ENCODE measurements at places on chromosomes 11 and 22. TPM values are rescaled to one million over a fixed set of nuclear protein-coding genes. Genes with fewer than 3 reads are reported as not detected.
A peak's percentile ranks its signal among the peaks of the same experiment; 100 is the strongest.

DNA sequence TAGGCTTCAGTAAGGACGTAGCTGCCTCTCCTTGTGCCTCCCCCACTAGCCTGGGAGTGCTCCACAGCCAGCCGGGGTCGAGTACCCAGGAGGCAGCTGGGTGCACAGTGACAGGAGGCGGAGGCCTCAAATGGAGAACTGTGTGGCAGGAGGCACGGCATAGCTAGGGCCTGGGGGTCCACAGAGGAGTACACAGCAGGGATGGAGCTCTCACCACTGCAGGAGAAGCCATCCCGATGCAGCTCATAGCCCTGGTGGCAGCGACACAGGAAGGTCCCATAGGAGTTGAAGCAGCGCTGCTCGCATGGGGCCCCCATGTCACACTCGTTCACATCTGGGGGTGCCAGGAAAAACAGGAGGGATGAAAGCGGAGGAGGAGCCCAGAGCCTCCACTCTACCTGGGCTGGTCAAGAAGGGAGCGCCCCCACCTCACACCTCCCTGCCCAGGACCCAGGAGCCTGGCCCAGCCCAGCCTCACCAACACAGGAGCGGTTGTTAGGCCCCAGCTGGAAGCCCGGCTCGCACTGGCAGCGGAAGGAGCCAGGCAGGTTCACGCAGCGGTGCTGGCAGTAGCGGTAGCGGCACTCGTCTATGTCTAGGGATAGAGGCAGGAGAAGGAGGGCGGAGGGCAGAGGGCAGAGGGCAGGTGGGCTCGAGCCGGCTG lies 2.8 kb downstream of the EFEMP2 start:
- no peak overlapping the region for H3K4me3 ChIP-seq
- no peaks in the 10 kb centered on the region for H3K27me3 ChIP-seq
- H3K27ac ChIP-seq, result no peak overlapping the region
- DNase-seq, result no peak
- H3K36me3 ChIP-seq, result peaks cover 61% of the 10 kb centered on the region

The UBQLN3 gene
- not detected for polyA plus RNA-seq

The POU2AF3 gene
- polyA plus RNA-seq, result 0.17 TPM

The LARGE2 gene
- 0.13 TPM for polyA plus RNA-seq

- H3K27ac ChIP-seq, result peak overlapping the region; percentile 86
- no peak overlapping the region for H3K4me3 ChIP-seq
- no peaks in the 10 kb centered on the region for H3K27me3 ChIP-seq
- peaks cover 10% of the 10 kb centered on the region for H3K36me3 ChIP-seq
- peak; percentile 82 for DNase-seq
Observed at GRCh38 chr11:123065621-123066020, 3.7 kb upstream of the HSPA8 start.

The HEPACAM gene
- 0.03 TPM for polyA plus RNA-seq

- peaks cover 5% of the 10 kb centered on the region for H3K4me1 ChIP-seq
- H3K27me3 ChIP-seq, result peaks cover 6% of the 10 kb centered on the region
- no peaks in the 10 kb centered on the region for H3K36me3 ChIP-seq
- DNase-seq, result peak; percentile 7
- H3K4me3 ChIP-seq, result 0 out of 2 replicates have a peak overlapping the region, but pooled peaks have one; percentile 5
Observed at GRCh38 chr11:34250732-34251588, 106.8 kb downstream of the ABTB2 start.

GRCh38 chr11:86555866-86556265 lies 116.5 kb downstream of the ME3 start:
- no peaks in the 10 kb centered on the region for H3K27me3 ChIP-seq
- no peak overlapping the region for H3K27ac ChIP-seq
- H3K36me3 ChIP-seq, result no peaks in the 10 kb centered on the region
- DNase-seq, result no peak
- peaks cover 17% of the 10 kb centered on the region for H3K4me1 ChIP-seq
- no peak overlapping the region for H3K4me3 ChIP-seq

DNA sequence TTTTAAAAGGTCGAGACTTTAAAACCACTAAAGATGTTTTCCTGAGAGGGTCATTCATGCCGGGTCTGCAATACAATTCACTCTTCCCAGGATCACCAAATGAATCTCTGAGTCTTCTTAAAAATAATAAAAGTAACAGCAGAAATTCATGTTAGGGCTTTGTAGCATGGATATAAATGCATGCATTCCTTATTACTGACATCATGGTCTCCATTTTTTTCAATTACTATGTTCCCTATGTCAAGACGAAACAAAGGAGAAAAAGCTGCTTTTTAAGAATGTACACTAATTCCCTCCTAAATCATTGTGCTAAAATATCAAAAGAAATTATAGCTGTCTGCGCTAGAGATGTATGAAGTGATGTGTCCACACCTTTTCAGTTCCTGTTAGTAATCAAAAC lies 789.9 kb upstream of the LRRC4C start:
- H3K4me3 ChIP-seq, result no peak overlapping the region
- H3K4me1 ChIP-seq, result no peaks in the 10 kb centered on the region
- H3K36me3 ChIP-seq, result no peaks in the 10 kb centered on the region

The TREH gene
- not detected for polyA plus RNA-seq

- 0 out of 2 replicates have a peak, but pooled peaks cover 1% of the 10 kb centered on the region for H3K36me3 ChIP-seq
- no peak overlapping the region for H3K27ac ChIP-seq
- H3K4me1 ChIP-seq, result peaks cover 8% of the 10 kb centered on the region
- no peaks in the 10 kb centered on the region for H3K27me3 ChIP-seq
Observed at GRCh38 chr22:38704654-38705234, 1.0 kb upstream of the GTPBP1 start.

The OR5P2 gene
- not detected for polyA plus RNA-seq

DNA sequence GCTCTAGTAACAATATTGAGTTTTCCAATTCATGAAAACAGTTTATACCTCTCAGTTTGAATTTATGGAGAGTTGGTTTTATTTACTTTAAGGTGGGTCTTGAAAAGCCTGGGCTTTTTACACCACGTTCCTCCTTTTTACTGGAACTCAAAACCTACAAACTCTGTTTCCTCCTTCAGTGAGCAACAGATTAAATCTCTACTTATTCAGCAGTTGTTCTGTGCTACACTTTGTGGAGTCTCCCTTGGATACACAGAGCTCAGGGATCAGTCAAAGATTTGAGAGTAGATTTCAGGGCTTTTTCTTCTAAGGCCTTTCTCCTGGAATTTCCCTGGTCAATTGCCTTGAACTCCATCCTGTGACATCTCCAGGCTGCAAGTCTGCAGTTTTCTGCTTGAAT lies 3.5 kb downstream of the NXPE1 start:
- no peaks in the 10 kb centered on the region for H3K27me3 ChIP-seq
- DNase-seq, result no peak
- no peaks in the 10 kb centered on the region for H3K36me3 ChIP-seq
- no peak overlapping the region for H3K27ac ChIP-seq
- no peaks in the 10 kb centered on the region for H3K4me1 ChIP-seq
- no peak overlapping the region for H3K4me3 ChIP-seq

DNA sequence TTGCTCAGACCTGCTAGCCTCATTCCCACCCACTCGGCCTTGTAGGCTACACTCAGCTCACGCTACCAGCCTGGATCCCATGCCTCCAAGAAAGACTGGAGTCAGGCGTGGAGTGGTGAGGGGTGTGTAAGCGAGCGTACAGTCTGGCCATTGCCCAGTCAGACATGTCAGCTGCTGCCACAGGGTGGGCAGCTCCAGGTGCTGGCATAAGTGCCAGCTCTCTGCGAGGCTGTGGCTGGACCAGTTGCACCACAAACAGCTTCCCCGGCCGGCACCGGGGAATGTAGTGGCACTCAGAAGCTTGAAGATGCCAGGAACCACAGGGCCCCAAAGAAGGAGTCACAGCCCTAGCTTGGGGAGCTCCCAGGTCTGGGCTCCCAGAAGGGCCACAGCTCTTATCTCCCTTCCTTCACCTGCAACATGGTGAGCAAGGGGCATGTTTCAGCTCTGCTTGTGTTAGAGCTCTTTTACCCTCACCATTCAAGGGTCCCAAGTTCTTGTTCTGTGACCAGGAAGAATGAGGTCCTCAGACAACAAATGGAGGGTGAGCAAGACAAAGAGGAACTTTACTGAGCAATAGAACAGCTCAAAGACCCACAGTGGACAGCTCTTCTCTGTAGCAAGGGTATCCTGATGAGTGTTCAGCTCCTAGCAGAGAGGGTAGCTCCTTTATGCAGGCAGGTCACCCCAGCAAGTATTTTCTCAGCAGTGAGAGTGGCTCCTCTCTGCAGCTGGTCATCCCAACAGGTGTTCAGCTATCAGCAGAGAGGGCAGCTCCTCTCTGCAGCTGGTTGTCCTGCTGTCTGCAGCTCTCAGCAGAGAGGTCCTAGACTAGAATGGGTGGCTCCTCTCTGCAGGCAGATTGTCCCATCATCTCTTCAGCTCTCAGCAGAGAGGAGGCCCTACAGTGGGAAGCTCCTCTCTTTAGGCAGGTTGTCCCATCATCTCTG lies 6.0 kb downstream of the SBF2 start:
- H3K4me1 ChIP-seq, result peaks cover 15% of the 10 kb centered on the region
- H3K4me3 ChIP-seq, result no peak overlapping the region
- H3K36me3 ChIP-seq, result peaks cover 10% of the 10 kb centered on the region
- H3K27me3 ChIP-seq, result no peaks in the 10 kb centered on the region
- DNase-seq, result no peak

DNA sequence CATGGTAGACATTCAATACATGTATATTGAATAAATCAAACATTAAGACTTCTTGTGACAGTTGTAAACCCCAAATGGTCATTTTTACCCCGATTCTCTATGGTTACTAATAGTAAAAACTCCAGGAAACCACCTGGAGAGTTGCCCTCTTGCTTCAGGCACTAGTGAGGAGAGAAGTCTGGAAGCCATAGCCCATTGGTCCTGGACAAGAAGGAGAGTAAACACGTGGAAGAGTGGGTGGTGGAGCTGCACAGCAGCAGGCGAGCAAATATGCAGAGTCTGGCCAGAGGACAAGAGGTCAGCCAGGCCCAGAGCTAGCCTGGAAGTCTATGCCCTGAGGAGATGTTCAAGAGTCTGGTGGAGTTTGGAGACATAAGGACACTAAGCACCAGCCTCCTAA lies 17.7 kb downstream of the DCHS1 start:
- peaks cover 10% of the 10 kb centered on the region for H3K4me1 ChIP-seq
- peak; percentile 85 for DNase-seq
- peaks cover 31% of the 10 kb centered on the region for H3K36me3 ChIP-seq
- H3K4me3 ChIP-seq, result no peak overlapping the region

DNA sequence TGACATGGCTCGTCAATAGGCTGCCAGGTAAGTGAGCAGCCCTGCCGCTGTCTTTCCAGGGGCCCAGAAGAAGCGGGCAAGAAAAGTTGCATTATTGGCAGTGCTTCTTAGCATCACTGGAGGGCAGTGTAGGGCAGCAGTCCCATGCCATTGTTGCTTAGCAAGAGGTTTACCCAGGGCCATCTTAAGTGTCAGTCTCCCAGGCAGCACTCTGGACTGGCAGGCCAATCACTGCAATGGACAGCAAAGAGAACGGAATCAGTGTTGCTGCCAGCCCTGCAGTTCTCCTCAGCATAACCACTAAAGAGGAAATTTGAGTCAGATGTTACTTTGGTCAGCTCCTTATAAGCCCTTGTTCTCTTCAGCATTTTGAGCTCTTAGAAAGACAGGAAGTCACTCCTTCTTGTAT lies 13.4 kb upstream of the GRK2 start:
- no peaks in the 10 kb centered on the region for H3K27me3 ChIP-seq
- no peak overlapping the region for H3K27ac ChIP-seq
- peak; percentile 36 for DNase-seq
- no peak overlapping the region for H3K4me3 ChIP-seq

The CYTH4 gene
- 0.85 TPM for polyA plus RNA-seq

DNA sequence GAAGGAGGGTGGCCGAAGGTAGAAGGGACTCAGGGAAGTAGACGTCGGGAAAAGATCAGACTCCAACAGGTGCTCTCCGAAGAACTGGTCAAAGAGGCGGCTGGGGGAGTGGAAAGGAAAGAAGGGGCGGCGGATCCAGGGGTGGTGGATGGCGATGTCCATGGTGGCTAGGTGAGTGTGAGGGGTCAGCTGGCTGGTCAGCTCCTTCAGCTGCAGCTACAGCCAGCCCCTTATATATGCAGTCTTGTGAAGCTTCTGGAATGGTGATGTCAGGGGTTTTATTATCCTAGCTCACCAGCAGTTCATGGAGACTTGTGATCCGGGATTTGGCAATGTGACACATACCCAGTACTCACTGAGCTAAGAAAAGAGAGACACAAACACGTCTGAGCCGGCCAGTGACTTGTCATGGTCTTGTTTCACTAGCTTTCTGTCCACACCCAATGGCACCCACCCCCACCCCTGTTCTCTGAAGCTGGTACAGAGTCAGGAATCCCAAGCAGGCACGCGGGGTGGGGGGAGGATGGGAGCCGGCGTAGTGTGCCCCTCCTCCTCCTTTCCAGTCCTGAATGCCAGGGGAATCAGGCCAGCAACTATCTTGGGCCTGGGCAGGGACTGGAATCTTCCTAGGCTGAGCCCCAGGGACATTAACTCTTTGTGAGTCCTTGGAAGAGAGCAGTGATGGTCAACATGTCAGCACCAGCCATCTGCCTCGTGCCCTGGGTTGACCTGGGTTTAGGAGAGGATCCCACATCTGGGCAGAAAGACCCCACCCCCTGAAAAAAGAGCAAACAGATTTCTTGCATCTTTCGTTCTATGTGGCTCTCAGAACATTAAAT lies at the start of gene CRYAB:
Gene CRYAB (minus strand): TSS at position 208 of the 839 bp plus-strand sequence. CDS start 46 bp downstream, at position 162.
- H3K27ac ChIP-seq, result peak within 1 kb of the TSS; percentile 78
- peak within 1 kb of the TSS; percentile 1 for H3K4me3 ChIP-seq
- H3K4me1 ChIP-seq, result peaks cover 36% of the 10 kb centered on the region
- peak; percentile 82 for DNase-seq
- no peaks in the 10 kb centered on the region for H3K36me3 ChIP-seq

DNA sequence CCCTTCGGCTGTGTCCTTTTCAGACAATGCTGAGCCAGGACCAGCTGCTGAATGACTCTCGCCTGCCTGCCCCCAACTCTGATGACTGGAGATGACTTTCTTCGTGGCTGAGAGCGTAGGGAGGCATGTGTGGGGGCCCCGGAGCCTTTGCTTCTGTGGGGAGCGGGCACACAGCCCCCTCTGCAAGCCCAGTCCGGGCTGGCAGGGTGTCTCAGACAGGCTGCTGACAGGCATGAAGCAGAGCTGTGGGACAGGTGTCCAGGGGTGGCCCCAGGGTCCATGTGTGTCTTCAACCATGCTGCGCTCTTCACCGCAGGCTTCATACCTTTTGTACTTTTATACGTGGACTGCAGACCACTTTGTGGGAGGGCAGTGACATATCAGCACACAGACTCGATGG lies 16.6 kb downstream of the CYB5R2 start:
- H3K36me3 ChIP-seq, result peaks cover 2% of the 10 kb centered on the region
- no peaks in the 10 kb centered on the region for H3K27me3 ChIP-seq
- H3K4me1 ChIP-seq, result no peaks in the 10 kb centered on the region
- H3K4me3 ChIP-seq, result no peak overlapping the region
- no peak overlapping the region for H3K27ac ChIP-seq
- no peak for DNase-seq

The CCDC188 gene
- 0.10 TPM for polyA plus RNA-seq
